ENCODE measurements at places on chromosomes 3 and 15. TPM values are rescaled to one million over a fixed set of nuclear protein-coding genes. Genes with fewer than 3 reads are reported as not detected.

- no peaks in the 10 kb centered on the region for H3K36me3 ChIP-seq
- no peaks in the 10 kb centered on the region for H3K27me3 ChIP-seq
Observed at GRCh38 chr3:127590282-127590592, 296 bp downstream of the TPRA1 start.

DNA sequence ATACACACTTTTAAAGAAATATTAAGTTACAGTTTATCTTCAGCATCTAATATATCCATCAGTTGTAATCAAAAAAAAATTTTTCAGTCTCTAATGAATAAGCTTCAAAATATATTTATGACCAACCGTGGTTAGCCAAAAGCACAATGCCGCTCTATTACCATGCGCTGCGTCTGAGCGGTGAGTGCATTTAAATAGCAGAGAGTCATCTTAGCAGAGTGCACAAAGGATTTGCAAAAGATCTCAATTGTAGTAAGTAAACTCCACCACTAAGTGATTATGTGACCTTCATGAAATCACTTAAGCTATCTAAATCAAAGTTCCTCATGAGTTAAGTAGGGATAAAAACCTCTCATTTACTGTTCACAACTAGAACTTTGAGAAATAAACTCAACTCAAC lies 4.9 kb downstream of the TP63 start:
- DNase-seq, result no peak
- H3K27me3 ChIP-seq, result no peaks in the 10 kb centered on the region
- H3K27ac ChIP-seq, result no peak overlapping the region
- H3K4me1 ChIP-seq, result no peaks in the 10 kb centered on the region

GRCh38 chr15:96408591-96409183 lies 78.2 kb downstream of the NR2F2 start:
- no peaks in the 10 kb centered on the region for H3K36me3 ChIP-seq
- peaks cover 14% of the 10 kb centered on the region for H3K4me1 ChIP-seq
- H3K4me3 ChIP-seq, result no peak overlapping the region
- DNase-seq, result no peak
- peaks cover 44% of the 10 kb centered on the region for H3K27me3 ChIP-seq
- no peak overlapping the region for H3K27ac ChIP-seq

GRCh38 chr3:186277268-186277909 lies 84.6 kb downstream of the DGKG start:
- no peak overlapping the region for H3K27ac ChIP-seq
- H3K4me1 ChIP-seq, result no peaks in the 10 kb centered on the region
- H3K27me3 ChIP-seq, result no peaks in the 10 kb centered on the region
- no peak overlapping the region for H3K4me3 ChIP-seq
- peak; percentile 17 for DNase-seq

DNA sequence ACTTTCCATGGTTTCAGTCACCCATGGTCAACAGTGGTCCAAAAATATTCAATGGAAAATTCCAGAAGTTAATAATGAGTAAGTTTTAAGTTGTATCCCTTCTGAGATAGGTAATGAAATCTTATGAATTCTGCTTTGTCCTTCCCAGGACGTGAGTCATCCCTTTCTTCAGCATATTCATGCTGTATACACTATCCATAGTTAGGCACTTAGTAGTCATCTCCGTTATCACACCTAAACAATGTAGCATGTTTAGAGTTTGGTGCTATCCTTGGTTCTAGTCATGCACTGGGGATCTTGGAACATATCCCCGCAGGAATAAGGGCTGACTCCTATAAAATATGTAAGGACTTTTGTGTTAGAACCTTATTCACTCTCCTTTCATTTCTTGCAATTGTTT lies 153.2 kb downstream of the UNC13C start:
- H3K27ac ChIP-seq, result no peak overlapping the region
- H3K27me3 ChIP-seq, result no peaks in the 10 kb centered on the region
- no peaks in the 10 kb centered on the region for H3K36me3 ChIP-seq
- DNase-seq, result no peak
- no peak overlapping the region for H3K4me3 ChIP-seq

- no peak overlapping the region for H3K4me3 ChIP-seq
- no peaks in the 10 kb centered on the region for H3K4me1 ChIP-seq
- no peak for DNase-seq
- no peaks in the 10 kb centered on the region for H3K36me3 ChIP-seq
Observed at GRCh38 chr15:87477026-87477425, 779.5 kb downstream of the NTRK3 start.

DNA sequence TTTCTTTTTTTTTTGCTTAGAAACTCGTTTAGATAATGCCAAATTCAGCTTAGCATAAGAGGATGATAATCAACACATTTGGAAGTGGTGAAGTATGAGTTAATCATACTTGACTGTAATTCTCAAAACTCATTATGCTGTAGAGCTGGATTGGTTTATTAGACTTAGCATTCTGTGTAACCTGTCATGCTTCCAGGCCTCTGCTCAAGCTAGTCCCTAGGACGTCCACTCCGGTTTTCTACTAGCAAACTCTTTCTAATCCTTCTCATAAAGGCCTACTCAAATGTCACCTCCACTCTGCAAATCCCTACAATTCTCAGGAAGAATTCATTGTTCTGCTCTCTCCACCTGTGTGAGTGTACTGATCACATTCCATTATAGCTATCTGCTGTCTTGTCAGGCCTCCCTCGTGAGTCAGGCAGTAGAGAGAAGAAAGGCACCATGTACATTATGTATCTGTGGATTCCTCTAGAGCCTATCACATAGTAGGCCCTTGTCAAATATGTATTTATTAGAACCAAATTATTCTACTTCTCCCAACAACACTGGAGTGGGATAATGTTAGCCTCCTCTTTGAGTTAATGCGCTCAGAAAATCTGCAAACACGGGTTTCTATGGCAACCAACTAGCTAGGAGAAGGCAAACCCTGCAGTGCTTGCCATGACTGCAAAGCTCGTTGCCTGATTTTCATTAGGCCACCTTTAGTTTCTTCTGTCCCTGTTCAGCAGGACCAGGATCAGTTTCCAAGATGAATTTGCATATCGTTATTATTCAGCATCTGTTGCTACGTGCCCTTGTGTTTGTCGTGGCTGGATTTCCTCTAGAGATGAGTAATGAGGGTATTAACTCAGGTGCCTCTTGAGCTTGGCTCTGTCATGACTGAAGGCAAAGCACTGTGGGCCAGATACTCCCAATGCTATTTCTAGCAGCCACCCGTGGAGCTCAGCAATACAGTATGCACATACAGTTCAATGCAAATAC lies 30.7 kb downstream of the ATP13A5 start:
- H3K27me3 ChIP-seq, result no peaks in the 10 kb centered on the region
- DNase-seq, result no peak
- no peak overlapping the region for H3K27ac ChIP-seq
- no peaks in the 10 kb centered on the region for H3K36me3 ChIP-seq

GRCh38 chr15:41501931-41502794 lies 8.5 kb downstream of the ITPKA start:
- H3K4me1 ChIP-seq, result peaks cover 23% of the 10 kb centered on the region
- no peak for DNase-seq
- no peaks in the 10 kb centered on the region for H3K36me3 ChIP-seq
- H3K27ac ChIP-seq, result no peak overlapping the region

DNA sequence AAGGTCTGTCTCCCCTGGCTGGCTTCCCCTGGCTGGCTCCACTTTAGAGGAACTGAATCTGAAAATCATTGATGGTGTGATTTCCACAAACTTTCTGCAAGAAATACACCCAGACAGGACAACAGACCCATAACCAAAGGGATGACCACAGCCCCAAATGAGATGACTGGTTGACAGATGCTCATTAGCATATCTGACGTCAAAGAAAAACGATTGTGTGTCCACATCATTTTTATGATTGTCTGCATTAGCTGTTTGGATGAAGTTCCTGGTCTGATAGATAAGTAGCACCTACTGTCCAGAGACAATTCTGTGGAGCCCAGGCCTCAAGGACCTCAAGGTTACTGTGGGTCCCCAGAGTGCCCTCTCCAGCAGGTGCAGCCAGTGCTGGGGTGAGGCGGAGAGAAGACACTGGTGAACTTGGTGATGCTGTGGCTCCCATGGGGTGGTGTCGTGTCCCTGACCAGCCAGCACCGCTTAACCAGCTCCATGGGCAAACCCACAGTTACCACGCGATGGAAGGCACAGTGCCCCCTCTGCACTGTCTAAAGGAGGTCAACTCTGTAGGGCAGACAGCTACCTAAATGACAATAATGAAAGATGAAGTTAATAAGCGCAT lies 127.4 kb downstream of the NSMCE3 start:
- no peaks in the 10 kb centered on the region for H3K27me3 ChIP-seq
- DNase-seq, result no peak
- H3K36me3 ChIP-seq, result no peaks in the 10 kb centered on the region
- H3K4me1 ChIP-seq, result no peaks in the 10 kb centered on the region
- H3K4me3 ChIP-seq, result no peak overlapping the region

DNA sequence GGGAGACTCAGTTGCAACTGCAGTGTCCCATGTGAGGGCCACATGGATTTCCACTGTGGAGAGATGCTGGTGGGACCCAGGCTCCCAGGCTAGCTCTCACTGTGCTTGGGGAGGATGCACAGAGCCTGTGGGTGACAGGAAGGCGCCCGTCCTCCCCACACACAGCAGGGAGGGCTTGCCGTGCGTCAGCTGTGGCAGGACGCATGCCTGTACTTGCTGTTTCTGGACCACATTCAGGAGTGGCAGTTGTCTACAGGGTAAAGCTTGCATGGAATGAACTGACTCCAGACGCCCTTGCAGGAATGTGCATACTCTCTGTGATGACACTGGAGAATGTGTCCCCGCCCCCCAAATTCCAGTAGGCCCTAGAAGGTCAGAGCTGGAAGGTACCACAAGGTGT lies 63.8 kb upstream of the SNRPA1 start:
- H3K4me1 ChIP-seq, result no peaks in the 10 kb centered on the region
- H3K27ac ChIP-seq, result no peak overlapping the region
- H3K4me3 ChIP-seq, result no peak overlapping the region
- no peaks in the 10 kb centered on the region for H3K27me3 ChIP-seq
- H3K36me3 ChIP-seq, result no peaks in the 10 kb centered on the region

- DNase-seq, result no peak
- no peak overlapping the region for H3K4me3 ChIP-seq
- no peaks in the 10 kb centered on the region for H3K4me1 ChIP-seq
- no peaks in the 10 kb centered on the region for H3K36me3 ChIP-seq
Observed at GRCh38 chr15:68415061-68415460, 16.9 kb downstream of the ITGA11 start.

DNA sequence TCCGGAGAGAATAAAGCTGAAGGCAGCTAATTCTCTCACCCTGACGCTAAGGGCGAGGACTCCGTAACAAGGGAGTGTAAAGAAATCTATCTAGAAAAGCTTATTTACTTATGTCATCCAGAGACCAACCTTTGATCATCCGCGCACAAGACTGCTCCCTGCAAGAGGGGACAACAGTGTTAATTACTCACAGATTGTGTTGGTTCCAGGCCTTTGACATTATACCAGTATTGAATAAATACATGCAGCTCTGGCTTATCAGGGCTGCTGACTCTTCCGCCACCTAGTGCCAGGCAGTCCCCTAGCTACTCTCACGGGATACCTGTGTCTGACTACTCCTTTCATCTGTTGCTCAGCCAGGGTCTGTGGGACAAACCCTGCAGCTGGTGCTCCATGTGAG lies 211.7 kb downstream of the DTWD1 start:
- H3K36me3 ChIP-seq, result no peaks in the 10 kb centered on the region
- no peak overlapping the region for H3K27ac ChIP-seq
- DNase-seq, result peak; percentile 50
- H3K4me1 ChIP-seq, result no peaks in the 10 kb centered on the region

DNA sequence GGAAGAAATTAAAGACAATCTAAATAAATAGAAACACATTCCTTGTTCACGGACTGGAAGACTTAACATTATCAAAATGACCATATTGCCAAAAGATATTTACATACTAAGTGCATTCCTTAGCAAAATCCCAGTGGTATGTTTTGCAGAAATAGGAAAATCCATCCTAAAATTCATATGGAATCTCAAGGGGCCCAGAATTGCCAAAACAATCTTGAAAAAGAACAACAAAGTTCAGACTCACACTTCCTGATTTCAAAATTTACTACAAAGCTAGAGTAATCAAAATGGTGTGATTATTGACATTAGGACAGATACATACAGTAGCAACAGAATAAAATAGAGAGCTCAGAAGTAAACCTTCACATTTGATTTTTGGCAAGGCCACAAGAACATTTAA lies 515.5 kb downstream of the OCA2 start:
- no peaks in the 10 kb centered on the region for H3K4me1 ChIP-seq
- no peaks in the 10 kb centered on the region for H3K27me3 ChIP-seq
- no peak for DNase-seq
- no peak overlapping the region for H3K27ac ChIP-seq
- no peaks in the 10 kb centered on the region for H3K36me3 ChIP-seq

DNA sequence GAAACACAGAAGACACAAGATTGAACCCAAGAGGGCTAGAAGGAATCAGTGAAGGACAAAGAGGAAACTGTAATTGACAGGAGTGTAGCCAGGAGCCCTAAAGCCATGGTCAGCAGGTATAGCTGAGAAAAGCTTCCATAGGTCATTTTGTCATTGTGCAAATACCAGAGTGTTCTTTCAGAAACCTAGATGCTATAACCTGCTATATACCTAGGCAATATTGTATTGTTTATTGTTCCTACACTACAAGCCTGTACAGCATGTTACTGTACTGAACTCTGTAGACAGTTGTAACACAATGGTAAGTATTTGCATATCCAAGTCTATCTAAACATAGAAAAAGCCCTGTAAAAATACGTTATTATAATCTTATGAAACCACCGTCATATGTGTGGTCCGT lies 119.3 kb upstream of the LRRFIP2 start:
- no peaks in the 10 kb centered on the region for H3K4me1 ChIP-seq
- DNase-seq, result no peak
- H3K27ac ChIP-seq, result no peak overlapping the region
- H3K4me3 ChIP-seq, result no peak overlapping the region
- H3K36me3 ChIP-seq, result peaks cover 22% of the 10 kb centered on the region
- no peaks in the 10 kb centered on the region for H3K27me3 ChIP-seq

BCHE gene
- 6.6 TPM for total RNA-seq

CSPG5 gene
- total RNA-seq, result 0.54 TPM
